Activated CD4-positive, alpha-beta T cell treated with anti-CD3 and anti-CD28 coated beads for 1 hour (primary cell): ENCODE measurements at places on chromosomes 12 and 14.
A peak's percentile ranks its signal among the peaks of the same experiment; 100 is the strongest.

- DNase-seq = no peak
Measured at GRCh38 chr14:53757732-53758131, 198.9 kb downstream of the BMP4 start.

DNA sequence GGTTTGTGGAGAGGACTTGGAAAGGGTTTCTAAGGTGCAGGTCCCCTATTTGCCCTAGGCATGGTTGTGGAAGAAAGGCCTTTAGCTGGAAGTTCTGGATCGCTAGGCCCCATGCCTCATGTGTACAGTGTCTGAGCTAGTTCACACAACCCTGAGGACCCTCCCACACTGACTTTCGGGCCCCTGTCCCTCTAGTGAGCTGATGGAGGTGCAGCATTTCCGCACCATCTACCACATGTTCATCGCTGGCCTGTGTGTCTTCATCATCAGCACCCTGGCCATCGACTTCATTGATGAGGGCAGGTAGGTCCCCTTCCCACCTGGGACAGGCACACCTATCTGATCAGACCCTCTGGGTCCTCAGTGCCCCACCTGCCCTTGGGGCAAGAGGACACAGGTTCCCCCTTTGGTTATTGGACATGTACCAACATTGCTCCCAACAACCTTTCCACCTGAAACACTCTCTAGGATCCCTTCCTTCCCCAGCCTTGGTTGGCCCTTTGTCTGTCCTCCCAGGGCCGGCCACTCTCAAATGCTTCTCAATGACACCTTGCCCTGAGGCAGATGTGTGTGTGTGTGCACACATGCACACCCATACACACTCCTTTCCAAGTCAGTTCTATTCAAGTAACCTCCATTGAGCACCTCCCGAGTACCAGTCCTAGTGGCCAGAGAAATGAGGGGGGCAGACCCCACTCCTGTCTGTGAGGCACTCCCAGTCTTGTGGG, 2.6 kb downstream of the SOAT2 start:
- no peak for DNase-seq

DNA sequence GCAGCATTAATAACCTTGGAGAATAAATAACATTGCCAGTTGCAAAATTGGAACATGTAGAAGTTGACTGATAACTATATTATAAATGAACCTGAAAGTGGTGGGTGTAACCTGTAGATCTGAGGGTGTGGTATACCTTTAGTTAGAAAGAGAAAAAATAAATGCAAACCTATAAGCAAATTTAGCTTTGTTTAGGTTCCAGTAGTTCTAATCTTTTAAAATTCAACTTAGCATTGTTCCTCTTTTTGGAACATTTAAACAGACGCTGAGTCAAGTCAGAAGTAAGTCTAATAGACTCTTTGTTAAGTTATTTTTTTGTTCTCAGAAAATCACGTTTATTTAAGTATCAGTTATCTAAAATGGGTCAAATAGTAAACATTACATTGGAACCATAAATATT, 120.0 kb downstream of the DNAI7 start:
- DNase-seq = no peak

DNA sequence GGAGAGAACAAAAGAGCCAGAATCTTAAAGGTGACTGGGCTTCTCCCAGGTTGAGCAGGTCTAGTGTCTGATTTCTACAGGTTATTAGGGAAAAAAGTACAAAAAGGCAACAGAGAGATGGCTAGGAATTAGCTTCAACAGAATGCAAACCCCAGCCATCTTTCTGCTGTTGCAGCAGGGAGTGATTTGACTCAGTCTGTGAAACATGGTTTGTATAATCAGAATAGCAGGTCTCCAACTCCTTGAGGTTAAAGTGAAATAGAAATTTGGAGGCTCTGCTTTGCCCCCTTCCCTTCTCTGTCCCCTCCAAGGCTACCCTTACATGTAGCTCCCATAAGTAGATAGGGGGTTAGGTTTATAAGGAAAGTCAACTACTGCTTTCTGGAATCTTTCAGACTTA, 105.8 kb downstream of the AKAP6 start:
- DNase-seq = no peak

GRCh38 chr12:96241846-96242256, 47.7 kb downstream of the ELK3 start:
- peak; percentile 36 for DNase-seq

- DNase-seq = no peak
Measured at GRCh38 chr14:26873362-26873960, 275.6 kb upstream of the NOVA1 start.

GRCh38 chr12:79549531-79550271, 141.1 kb downstream of the PAWR start:
- no peak for DNase-seq

GRCh38 chr12:30979371-30980259, 53.1 kb downstream of the TSPAN11 start:
- DNase-seq = no peak

DNA sequence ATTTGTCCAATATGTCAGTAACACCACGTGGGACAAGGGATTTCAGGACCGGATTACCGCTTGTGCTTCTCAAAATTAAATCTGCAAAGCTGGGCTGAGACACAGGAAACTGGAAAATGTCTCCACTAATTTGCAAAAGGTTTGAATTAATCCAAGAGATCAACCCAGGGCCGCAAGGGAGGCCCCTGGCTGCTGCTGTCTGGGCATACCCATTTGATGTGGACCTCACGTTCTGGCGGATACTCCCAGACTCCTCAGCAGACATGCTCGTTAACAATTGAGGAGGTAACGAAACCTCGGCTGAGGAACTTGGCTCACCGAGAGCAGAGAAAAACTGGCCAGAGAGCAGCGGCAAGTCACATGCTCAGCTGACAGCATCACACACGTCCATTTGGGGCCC, 180.6 kb downstream of the SLC15A4 start:
- no peak for DNase-seq

DNA sequence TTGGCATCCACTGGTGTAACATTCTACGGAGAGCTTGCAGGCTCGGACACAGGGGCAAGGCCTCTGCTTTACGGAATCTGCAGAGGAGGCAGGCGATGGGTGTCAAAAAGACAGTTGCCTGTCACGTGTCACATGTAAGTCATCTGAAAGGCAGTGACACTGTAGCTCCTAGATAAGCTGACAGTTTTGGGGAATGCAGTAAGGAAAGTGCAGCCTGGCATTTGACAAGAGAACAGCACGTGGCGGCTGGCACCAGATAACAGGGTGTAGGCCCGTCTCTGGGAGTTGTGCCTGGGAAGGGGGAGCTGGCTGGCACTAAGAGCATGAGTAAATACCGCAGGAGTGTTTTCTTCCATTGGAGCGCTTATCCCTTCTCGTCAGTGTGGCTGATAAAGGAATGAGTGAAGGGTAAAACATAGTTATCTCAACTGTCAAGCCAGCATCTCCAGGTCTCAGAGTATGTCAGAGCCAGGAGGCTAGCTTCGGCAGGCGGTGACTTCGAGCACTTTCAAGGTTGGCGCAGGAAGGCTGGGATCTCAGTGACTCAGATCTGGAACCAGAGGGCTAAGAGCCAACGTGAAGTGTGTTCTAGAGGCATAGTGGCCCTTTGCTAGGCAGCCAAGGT, 26.1 kb downstream of the ADCK1 start:
- no peak for DNase-seq

DNA sequence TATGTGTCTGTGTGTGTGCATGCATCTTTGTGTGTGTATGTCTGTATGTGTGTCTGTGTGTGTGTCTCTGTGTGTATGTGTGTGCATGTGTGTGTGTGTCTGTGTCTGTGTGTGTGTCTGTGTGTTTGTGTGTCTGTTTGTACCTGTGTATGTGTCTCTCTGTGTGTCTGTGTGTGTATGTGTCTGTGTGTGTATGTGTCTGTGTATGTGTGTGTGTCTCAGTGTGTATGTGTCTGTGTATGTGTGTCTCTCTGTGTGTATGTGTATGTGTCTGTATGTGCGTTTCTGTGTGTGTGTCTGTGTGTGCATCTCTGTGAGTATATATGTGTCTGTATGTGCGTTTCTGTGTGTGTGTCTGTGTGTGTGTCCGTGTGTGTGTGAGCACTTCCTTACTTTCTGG, 39.6 kb upstream of the SMOC1 start:
- no peak for DNase-seq

- no peak for DNase-seq
Measured at GRCh38 chr12:19771858-19772257, 332.6 kb downstream of the AEBP2 start.

GRCh38 chr12:62291864-62292760, 31.9 kb downstream of the USP15 start:
- no peak for DNase-seq

DNA sequence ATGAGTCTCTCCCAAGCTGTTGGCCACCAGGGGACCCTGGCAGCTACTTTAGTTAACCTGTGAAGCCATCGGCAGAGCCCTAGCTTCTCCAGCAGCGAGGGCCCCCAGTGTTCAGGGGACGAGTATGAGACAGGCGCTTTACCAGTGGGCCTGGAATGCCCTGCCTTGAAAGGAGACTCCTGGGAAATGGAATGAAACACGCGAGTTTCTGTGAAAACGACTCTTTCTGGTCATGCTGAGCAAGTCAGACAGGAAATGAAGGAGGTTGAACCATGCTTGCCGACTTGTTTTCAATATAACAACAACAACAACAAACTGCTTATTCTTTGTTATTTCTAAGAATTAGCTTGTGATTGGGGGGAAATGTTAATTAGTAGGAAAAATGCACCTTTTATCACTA, 42.9 kb downstream of the SFSWAP start:
- DNase-seq = no peak

DNA sequence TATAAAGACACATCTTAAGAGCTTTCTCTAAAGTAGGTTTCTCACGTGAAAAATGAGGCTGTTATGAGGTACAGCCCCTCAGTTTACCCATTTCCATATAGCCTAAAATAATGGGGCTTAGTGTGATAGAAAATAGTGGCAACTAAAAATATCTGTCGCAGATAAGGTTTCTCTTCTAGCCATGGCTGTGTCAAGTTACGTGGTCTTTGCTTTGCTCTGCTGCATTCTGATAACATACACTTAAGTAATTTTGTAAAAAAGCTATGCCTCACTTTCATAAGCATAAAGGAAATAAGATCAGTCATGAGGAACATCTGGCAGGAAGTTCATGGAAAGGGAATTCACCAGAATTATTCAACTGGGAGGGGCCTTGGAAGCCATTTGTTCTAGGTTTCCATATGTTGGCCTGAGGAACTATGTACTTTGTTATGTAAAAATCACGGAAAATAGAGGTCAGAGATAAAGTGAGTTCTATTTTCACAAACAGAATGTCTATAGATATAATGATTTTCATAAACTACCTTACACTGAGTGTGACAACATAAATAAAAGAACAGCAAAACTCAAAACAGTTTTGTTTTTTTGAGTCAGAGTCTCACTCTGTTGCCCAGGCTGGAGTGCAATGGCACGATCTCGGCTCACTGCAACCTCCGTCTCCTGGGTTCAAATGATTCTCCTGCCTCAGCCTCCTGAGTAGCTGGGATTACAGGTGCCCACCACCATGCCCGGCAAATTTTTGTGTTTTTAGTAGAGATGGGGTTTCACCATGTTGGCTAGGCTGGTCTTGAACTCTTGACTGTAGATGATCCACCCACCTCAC, 195.6 kb upstream of the KRR1 start:
- no peak for DNase-seq

GRCh38 chr12:68224613-68225285, 861 bp downstream of the IL26 start:
- DNase-seq = no peak

DNA sequence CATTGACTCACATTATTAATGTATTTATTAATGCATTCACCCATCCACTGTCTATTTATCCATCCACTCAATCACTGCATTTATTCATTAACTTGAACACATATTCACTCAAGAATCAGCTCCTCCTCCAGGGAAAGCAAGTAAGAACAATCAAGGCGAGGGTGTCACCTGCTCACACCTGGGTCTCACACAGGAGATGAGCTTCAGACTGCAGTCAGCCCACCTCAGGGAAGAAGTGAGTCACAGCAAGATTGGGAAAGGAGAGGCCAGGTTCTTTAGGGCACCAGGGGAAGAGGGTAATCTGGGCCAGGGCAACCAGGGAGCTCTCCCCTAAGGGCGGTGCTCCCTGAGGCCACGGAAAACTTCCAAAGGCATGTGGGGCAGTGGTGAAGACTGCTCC, 367.3 kb downstream of the BCL11B start:
- no peak for DNase-seq

DNA sequence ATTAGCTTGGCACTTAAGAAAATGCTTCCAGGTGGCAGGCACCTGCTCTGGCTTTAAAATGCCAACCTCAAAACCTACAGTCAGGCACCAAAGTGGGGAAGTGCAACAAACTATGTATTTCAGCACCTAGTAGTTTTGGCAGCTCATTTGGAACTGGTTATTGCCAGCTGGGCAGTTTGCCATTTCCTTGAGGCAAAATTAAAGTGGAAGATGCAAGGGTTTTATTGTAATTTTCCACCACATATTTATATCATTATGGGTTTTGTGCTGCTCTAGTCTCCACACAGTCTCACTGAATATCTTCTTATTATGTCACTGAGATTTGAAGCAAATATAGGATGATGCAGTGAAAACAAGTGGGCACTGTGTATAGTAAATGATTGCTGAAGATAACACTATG, 117.0 kb downstream of the PRKD1 start:
- DNase-seq = no peak

GRCh38 chr12:202081-202731, 11.8 kb downstream of the SLC6A12 start:
- DNase-seq = no peak
